ENCODE measurements at places on chromosomes 3 and 15.

DNA sequence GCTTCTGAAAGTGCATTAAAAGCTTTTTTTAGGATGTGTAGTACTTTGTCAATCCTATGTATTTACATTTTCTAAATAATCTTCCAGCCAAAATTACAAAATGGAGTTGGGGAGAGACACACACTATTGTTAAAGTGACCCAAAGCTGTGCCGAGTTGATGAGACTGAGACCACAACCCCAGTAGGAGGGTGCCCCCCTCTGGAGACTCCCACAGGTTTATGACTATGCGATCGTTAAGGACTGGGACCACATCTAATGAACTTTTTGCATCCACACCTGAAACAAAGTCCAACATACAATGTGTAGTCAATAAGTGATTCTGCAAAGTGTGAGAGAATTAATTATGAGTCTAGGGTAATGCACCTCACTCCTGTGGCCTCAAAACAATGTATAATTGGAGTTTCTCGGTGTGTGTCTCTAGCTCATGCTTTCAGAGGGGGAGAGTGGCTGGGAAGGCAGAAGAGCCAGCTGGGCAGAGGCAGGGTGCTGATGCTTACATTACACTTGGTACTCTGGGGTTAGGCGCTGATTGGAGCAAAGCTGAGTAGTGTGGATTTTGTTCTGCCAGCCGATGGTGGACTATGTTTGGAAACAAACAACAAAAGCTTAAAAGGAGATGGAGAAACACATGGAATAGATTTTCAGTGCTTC, 102.8 kb downstream of the KCNH8 start:
- no peak for DNase-seq

DNA sequence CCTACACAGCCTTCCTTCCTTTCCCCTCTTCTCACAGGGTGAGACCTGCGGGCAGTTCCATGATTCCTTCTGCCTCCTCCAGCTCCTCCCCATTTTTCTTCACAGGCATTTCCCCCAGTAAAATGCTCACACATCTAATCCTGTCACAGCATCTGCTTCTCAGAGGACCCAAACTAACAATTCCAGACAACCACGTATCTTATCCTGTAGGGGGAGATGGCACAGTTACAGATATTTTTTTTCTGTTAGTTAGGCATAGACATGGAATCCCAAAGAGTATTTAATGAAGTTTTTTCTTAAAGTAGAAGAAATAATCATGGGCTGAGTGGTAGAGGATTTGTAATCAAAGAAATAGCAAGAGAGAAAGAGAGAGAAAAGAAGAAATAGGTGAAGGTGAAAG, 373.1 kb upstream of the ADAMTS9 start:
- no peak for DNase-seq

GRCh38 chr3:178267158-178267844, 268.9 kb upstream of the KCNMB2 start:
- no peak for DNase-seq

GRCh38 chr3:48014358-48014757, 1.9 kb downstream of the MAP4 start:
- DNase-seq: no peak

GRCh38 chr3:8765528-8765927, 3.9 kb downstream of the OXTR start:
- DNase-seq: no peak

DNA sequence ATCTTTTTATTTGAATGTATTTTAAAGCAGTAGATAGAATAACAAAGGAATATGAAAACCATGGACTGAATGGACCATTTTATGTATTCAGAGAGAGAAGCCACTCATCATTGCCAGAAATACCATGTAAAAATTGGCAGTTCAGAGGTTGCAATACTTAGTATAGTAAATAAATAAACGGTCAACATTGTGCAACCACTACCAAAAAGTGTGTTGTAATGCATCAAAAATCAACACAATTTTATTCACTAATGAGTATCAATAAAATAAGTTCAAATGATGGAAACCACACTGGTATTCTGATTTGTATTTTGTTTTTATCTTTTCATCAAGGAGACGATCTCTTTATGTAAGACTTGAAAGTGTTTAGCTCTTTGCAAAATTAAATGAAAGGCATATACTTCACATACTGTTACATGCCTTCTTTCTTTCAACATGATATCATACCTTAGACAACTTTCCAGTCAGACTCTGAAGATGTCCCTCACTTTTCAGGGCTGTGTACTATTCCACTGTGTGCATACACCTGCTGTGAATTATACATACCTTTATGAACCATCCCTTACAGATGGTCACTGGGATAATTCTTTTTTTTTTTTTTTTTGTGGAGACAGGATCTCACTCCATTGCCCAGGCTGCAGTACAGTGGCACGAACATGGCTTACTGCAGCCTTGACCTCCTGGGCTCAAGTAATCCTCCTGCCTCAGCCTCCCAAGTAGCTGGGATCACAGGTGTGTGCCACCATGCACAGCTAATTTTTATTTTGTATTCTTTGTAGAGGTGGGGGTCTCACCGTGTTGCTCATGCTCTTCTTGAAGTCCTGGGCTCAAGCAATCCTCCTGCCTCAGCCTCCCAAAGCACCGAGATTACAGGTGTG, 40.3 kb downstream of the CCK start:
- no peak for DNase-seq

DNA sequence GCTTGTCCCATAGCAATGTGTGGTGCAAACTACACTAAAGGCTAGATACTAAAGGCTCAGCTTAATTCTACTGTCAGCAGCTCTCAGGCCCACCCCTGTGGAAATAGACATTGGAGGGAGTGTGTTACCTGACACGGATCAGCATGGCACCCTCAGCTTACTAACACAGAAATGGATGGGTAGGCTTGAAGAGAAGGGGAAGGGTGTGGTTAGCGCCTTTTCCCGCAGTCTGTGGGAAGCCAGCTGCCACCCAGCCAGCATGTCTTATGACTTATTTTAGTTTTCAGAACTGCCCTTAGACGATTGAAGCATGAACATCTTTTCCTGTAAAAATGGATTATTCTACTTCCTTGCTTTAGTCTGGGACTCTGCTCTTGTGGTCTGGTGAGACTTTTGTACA, 25.8 kb upstream of the ADPGK start:
- DNase-seq: no peak

Measured in DMS153 (cell line).